ENCODE measurements at places on chromosomes 7 and 10.

DNA sequence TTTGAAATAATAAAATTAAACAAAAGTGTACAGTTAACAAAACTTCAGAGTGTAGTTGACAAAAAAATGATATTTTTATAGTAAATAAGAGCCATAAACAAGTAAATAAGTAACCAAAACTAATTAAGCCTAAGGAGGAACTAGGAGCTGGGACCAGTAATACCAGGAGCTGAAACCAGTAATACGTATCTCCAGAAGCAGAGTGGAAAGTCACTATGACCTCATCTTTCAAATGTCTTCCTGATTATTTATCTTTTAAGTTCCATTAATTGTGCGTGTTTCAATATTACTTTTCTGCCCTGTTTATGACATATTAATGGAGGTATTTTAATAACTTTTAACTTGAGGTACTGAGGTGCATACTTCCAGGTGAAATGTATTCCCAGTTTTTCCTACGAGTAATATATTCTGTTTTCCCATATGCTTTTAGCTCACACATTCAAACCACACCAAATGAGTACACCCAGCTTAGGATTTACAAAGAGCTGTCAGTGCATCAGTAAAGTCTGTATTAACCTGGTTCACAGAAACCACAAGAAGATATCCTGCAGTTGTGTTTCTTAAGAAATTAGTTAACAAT lies 283.7 kb upstream of the HGF start:
- DNase-seq = no peak

DNA sequence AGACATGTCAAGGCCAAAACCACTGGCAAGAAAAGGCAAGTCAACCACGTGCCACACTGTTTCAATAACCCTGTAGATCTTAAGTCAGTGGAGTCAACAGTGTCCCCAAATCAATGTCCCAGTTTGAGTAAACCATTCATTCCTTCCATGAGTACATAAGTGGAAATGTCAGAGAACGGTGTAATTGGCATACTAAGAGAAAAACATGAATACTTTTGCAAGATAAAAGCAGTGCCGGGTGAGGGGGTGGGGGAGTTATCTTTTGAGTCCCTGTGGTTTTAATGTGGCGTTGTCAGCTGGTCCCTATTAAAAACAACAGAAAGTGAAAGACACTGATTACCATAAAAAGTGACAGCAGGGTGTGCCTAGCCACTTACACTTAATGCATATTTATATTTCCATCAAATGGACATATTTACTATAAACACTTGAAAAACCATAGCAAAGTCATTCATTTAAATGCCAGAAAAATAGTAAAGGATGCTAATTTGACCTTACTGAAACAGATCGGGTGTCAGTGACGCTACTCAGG lies 37.8 kb downstream of the RSU1 start:
- no peak for DNase-seq

DNA sequence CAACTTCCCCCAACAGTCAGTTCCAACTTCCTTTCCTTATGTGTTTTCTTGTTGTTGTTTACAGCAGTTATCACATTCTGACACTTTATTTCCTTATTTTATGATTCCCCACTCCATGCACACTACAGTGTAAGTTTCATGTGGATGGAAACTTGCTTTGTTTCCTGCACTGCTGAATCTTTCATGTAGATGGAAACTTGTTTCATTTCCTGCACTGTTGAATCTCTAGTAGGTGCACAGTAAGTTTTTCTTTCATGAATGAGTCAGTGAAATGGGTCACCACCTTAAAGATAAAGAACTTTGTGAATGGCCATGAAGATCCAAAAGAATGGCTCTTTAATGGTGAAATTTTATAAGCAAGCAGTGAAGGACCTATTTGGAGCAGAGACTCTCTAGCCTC lies 61.4 kb downstream of the SHOC2 start:
- DNase-seq = no peak

DNA sequence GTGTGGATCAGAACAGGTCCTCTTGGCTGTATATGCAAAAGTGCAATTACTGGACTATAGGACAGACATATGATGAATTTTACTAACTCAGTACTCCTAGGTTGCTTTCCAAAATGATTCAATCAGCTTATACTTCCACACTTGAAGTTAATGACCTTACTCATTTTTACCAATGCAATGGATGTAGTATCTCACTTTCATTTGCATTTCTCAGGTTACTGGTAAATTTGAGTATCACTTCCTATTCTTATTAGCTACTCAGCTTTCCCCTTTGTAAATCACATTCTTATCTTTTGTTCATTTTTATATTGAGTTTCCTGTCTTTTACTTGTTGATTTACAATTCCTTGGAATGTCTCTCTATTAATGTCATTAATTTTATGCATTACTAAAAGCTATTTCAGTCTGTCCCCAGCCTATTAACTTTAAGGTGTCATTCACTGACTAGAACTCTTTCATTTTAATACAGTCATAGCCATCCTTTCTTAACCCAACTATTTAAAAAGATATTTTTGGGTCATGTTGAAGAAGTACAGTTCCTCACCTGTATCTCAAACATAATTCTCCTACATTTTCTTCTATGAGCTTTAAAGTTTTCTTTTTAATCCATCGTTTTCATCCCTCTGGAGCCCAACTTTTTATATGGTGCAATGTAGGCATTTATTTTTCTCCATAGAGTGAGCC lies 88.6 kb downstream of the VIM start:
- DNase-seq = no peak

DNA sequence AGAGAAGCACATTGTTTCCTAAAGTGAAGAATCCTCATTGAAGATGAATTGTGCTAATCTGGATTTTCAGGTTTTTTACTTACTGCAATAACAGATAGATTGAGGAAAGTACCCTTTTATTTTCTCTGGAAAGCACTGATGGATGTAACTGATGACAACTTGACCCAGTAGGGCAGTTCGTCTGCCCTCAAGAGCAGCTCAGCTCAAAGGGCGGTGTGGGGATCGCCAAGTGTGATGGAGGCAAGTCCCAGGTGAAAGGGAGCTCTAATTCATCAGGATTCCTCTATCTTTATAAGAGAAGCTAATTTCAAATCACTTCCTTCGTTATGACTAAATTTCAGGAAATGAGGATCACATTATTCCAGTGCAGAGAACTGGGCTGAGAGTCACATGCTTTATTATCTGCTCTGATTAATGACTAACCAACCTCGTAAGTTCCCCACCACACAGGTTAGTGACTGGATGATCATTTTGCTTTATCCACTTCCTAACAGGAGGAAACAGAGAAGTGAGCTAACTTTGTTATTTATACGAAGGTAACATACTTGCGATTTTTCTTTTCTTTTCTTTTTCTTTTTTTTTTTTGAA lies 98.8 kb downstream of the PFKFB3 start:
- DNase-seq = no peak

DNA sequence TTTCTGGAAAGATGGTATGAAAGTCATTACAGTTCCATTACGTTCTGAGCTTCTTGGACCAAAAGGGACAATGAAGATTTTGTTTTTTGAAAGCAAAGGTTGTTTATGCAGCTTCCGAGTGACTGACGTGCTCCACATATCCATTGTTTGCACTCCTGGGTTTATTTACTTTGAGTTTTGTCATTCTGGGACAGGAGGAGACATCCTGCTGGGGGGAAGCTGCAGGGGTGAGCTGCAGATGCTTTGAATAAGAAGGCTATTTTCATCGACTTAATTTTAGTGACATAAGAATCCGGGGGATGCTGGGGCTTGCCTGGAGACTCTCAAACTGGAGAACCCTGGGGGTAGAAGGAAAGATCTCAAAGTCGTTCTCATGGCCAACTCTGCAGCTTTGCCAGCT lies 12.7 kb upstream of the SFMBT2 start:
- DNase-seq = no peak

DNA sequence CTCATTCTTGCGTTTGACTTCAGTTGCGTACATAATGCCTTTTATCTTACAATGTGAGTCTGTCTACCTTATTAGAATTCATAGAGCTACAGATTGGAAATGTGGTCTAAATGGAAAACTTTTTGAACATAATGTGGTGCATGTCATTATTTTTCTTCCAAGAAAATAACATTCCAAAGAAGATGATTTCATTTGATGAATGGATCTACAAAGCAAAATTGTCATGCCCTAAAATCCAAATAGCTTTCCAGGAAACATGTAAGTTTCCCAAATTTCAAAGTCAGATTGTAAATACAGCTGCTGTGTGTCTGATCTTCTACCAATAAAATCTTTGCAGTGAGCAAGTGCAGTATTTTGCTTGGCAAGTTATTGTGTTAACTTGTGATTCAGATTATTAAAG lies 101.8 kb upstream of the FZD8 start:
- peak; percentile 65 for DNase-seq

- no peak for DNase-seq
These were observed 175.0 kb downstream of the CCDC71L start for GRCh38 chr7:106485919-106486318.

DNA sequence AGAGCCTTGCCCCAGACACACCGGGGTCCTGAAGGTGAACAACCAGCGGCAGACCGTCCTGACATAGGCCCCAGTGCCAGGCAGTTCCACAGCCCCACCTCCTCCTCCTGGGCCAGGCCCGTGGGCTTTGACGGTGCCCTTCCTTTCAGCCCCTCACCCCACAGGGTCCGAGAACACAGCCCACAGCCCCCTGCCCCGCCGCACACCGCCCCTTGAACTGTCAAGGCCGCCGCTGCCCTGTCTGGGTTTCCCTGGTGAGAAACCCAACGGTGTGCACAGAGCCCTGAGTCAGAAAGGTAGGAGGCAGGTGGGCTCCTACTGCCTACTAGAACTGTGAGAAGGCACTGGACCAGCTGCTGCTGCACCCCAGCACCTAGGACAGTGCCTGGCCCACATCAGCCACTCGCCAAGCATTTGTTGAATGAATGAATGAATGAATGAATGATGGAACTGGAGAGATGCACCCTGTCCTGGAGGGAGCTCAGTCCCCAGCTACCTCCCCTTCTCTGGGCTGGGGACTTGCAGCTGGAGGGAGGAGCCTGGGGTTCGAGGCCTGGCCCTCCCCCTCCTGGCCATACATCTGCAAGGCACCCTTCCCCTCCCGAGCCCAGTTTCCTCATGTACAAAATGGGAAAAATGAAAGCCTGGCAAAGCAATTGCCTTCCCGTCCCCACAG lies 117.9 kb downstream of the SLIT1 start:
- no peak for DNase-seq

GRCh38 chr10:110244550-110244949 lies 37.1 kb downstream of the MXI1 start:
- no peak for DNase-seq

DNA sequence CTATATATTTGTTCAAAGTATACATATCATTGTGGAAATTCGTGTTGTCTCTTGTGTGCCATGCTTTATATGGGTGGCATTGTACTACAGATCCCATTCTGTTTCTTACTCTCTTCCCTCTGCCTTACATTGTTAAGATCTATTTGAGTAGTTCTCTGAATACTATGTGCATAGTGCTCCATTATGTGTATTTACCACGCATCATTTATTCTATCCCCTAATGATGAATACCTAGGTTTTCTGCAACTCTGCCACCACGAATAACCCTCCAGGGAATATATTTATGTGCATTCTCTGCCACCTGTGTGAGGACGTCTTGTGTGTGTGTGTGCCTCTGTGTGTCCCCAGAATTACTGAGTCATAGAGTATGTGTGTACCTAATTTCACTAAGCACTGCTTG lies 431.2 kb upstream of the C7orf33 start:
- no peak for DNase-seq

GRCh38 chr7:85106719-85107118 lies 80.1 kb downstream of the SEMA3D start:
- DNase-seq = no peak

DNA sequence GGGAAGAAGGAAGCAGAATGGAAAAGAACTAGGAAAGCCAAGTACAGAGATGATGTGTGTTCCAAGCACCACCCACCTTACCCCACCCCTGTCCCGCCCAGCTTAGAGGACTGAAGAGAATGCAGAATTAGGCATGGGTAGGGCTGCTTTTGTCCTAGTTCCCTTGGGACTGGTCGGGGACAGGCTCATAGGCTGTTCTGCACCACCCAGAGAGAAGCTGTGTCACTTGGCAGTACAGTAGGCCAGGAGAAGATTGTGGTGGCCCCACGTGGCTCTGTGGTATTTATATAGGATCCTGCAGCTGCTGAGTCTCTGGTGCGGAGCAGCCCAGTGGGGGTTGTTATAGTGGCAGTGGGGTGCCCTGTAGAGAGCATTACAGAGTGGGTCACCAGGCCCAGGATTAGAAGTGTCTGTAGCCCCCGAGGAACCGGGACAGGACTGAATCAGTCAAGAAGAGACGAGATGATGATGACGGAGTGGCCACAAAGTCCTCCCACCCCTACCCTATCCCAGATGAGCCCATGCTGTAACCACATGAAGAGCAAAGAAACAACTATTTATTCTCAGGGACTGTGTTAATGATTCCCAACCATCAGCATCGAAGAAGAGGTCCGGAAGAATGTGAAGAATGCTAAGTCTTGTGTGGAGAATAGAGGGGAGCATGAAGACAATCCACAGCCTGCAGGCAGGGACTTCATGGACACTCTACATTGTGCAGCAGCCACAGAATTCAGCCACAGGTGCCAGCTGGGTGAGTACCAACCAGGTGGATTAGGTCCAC lies 88.9 kb downstream of the C1GALT1 start:
- DNase-seq = no peak

- DNase-seq = no peak
These were observed 92.1 kb upstream of the RSU1 start for GRCh38 chr10:16909271-16909767.

DNA sequence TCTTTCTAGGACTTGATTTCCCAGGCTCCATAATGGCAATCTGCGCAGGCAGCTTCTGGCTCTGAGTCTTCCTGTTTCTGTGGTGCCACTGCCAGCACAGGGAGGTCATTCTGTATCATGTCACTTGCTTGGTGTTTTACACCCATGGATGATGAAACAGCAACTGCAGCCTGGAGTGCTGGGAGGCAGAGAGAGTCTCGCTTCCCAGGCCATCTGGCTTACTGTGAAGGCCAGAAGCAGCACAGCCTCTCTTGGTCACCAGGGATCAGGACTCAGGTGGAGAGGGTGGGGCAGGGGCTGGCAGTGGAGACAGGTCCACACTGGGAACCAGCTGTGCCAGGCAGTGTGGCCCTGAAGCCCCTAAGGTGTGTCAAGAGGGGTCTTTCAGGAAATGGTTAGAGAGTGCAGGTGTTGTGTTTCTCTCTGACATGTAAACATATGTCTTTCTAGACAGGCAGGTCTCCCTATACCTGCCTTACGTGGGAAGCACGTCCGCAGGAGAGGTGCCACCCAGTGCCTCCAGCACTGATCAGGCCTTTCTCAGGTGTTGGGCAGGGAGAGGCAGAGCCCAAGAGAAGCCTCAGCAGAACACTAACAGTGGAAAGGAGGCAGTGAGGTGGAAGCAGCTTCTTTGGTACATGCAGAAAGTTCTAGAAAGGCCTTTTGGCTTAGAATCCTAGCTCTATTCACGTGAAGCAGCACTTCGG lies 71.4 kb downstream of the INSIG1 start:
- no peak for DNase-seq

GRCh38 chr7:44849259-44849884 lies 1.5 kb upstream of the H2AZ2 start:
- no peak for DNase-seq

Data from hindlimb muscle (tissue), 1 donor.